GM12878 (cell line): ENCODE measurements at places on chromosomes 12 and 14. TPM values are rescaled to one million over a fixed set of nuclear protein-coding genes. Genes with fewer than 3 reads are reported as not detected.

Gene MYF6
- total RNA-seq: not detected in 2 replicates

Gene SYCP3
- total RNA-seq: 0.05 and 0.28 TPM in 2 replicates

GRCh38 chr14:68922201-68922621 is 56.9 kb downstream of the ACTN1 start:
- H3K4me1 ChIP-seq: no peaks in the 10 kb centered on the region
- no peak overlapping the region for H3K27ac ChIP-seq
- peaks cover 1% of the 10 kb centered on the region; the same call in 1 of the 2 replicates for H3K36me3 ChIP-seq
- no peak for DNase-seq
- no peaks in the 10 kb centered on the region for H3K27me3 ChIP-seq

GRCh38 chr14:106826833-106827369 is 1300.5 kb downstream of the TMEM121 start:
- no peaks in the 10 kb centered on the region; the same call in 1 of the 2 replicates for H3K27me3 ChIP-seq

DNA sequence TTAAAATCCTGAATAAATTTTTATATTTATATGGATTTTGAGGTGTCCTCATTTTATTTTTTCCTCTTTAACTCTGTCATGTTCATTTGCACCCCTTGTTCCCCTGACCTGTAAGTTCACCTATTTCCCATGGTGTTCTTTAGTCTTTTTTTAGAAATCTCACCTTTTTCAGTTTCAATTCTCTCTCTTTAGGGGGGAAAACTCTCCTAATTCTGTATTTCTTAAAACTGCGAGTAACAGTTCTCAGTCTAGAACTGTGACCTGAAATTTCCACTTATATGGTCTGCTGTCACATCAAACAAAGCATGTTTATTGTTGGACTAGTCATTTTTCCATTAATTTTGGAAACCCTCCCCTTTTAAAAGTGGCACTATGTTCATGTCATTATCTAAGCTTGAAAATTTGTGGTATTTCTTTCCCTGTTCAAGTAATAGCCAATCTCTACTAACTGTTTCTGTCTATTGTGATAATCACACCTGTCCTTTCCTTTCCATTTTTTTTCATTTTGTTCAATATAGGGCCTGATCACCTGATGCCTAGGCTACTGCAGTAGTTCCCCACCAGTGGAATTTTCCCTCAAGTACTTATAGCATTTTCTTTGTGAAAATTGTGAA is 14.0 kb upstream of the FBXO33 start:
- no peaks in the 10 kb centered on the region; the same call in 1 of the 2 replicates for H3K36me3 ChIP-seq
- H3K4me1 ChIP-seq: peaks cover 48% of the 10 kb centered on the region
- no peaks in the 10 kb centered on the region for H3K27me3 ChIP-seq
- H3K4me3 ChIP-seq: peak overlapping the region; percentile 41; the same call in 1 of the 2 replicates
- H3K27ac ChIP-seq: peak overlapping the region; percentile 79
- DNase-seq: no peak

DNA sequence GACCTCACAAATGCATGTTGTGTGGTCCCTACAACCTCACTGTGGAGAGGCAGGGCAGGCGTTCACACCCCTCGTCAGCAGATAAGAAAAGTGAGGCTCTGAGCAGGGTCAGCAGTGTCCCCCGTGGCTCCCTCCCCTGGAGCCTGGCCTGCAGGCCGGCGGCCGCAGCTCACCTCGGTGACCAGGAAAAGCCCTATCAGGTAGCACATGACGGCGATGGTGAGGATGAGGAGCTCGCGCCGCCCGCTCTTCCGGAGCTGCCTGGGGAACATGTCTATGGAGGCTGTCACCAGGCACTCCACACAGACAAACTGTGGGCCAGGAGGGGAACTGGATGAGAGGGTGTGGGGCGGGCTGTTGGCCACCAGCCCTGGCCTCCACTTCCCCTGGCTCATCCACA is 18.0 kb downstream of the SLC6A12 start:
- no peak overlapping the region for H3K27ac ChIP-seq
- H3K36me3 ChIP-seq: no peaks in the 10 kb centered on the region
- no peak for DNase-seq
- no peaks in the 10 kb centered on the region for H3K4me1 ChIP-seq
- H3K27me3 ChIP-seq: peaks cover 2% of the 10 kb centered on the region

DNA sequence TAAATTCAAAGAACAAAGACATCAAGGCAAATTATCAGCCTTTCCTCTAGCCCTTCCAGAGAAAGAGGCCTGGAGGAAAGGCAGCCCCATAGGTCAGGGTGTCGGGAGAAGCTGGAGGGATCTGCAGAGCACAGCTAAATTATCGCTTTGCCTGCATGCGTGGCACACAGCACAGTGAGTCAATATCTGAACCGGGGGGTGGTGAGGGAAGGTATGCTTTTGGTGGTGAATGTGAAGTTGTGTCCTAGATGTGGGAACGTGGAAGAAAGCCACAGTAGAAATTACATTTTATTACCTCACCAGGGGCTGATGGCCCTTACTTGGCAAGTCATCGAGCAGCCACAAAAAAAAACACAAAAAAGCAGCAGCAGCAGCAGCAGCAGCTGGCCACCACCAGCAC is 243.2 kb downstream of the EGLN3 start:
- H3K4me1 ChIP-seq: no peaks in the 10 kb centered on the region
- no peaks in the 10 kb centered on the region for H3K36me3 ChIP-seq
- H3K4me3 ChIP-seq: no peak overlapping the region
- no peak overlapping the region for H3K27ac ChIP-seq
- H3K27me3 ChIP-seq: 0 out of 2 replicates have a peak, but pooled peaks cover 3% of the 10 kb centered on the region

- peaks cover 44% of the 10 kb centered on the region for H3K4me1 ChIP-seq
- no peaks in the 10 kb centered on the region for H3K36me3 ChIP-seq
- no peaks in the 10 kb centered on the region for H3K27me3 ChIP-seq
- peak overlapping the region; percentile 94 for H3K27ac ChIP-seq
- 0 out of 2 replicates have a peak overlapping the region, but pooled peaks have one; percentile 6 for H3K4me3 ChIP-seq
These were observed 19.7 kb upstream of the DUSP16 start for GRCh38 chr12:12582193-12582881.

- H3K27ac ChIP-seq: no peak overlapping the region
- H3K27me3 ChIP-seq: peaks cover 4% of the 10 kb centered on the region; the same call in 1 of the 2 replicates
- no peak for DNase-seq
- H3K4me3 ChIP-seq: no peak overlapping the region
- peaks cover 5% of the 10 kb centered on the region; the same call in 1 of the 2 replicates for H3K4me1 ChIP-seq
These were observed 68.9 kb downstream of the CMKLR1 start for GRCh38 chr12:108270035-108270848.

DNA sequence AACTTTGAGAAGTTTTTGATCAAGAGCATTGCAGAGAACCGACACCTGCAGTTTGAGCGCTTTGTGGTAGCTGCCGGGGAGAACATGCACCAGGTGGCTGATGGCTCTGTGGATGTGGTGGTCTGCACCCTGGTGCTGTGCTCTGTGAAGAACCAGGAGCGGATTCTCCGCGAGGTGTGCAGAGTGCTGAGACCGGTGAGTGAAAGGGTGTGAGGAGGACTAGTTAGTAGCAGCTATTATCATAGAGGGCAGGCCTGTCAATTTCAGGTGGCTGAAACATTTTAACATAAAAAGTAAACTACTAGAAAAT is 27.0 kb upstream of the HIGD1C start:
- H3K36me3 ChIP-seq: no peaks in the 10 kb centered on the region
- peaks cover 26% of the 10 kb centered on the region for H3K4me1 ChIP-seq
- no peak overlapping the region for H3K27ac ChIP-seq
- peak overlapping the region; percentile 60 for H3K4me3 ChIP-seq
- no peaks in the 10 kb centered on the region for H3K27me3 ChIP-seq
- DNase-seq: no peak

- no peaks in the 10 kb centered on the region for H3K4me1 ChIP-seq
- no peaks in the 10 kb centered on the region for H3K36me3 ChIP-seq
- no peak overlapping the region for H3K27ac ChIP-seq
- H3K4me3 ChIP-seq: no peak overlapping the region
- DNase-seq: no peak
These were observed 75.6 kb downstream of the PPM1H start for GRCh38 chr12:62859321-62859737.

- H3K4me1 ChIP-seq: no peaks in the 10 kb centered on the region
- no peak for DNase-seq
- no peak overlapping the region for H3K27ac ChIP-seq
- no peak overlapping the region for H3K4me3 ChIP-seq
These were observed 110.8 kb upstream of the SRRM4 start for GRCh38 chr12:118870551-118870950.

Gene VRK1
- 58.0 and 63.0 TPM in 2 replicates for total RNA-seq

- no peak overlapping the region for H3K27ac ChIP-seq
- H3K27me3 ChIP-seq: no peaks in the 10 kb centered on the region
- H3K4me1 ChIP-seq: peaks cover 7% of the 10 kb centered on the region
- H3K4me3 ChIP-seq: no peak overlapping the region
- no peak for DNase-seq
These were observed 104.5 kb downstream of the TMEM30B start for GRCh38 chr14:61176686-61177085.

DNA sequence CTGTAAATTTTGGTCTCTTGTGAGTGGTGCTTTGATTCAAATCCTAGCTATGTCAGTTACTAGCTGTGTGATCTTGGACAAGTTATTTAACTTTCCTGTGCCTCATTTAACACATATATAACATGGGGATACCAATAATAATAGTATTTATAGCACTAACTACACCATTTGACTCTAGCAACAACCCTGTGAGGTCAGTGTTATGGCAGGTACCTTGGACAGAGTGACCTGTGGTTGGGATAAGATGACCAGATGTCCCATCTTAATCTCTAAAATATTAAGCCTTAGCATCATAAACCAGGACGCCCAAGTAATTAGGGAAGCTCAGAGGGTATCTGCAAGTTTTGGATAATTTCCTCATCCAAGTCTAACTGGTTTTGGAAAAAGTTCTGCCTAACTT is 73.7 kb downstream of the NDUFA12 start:
- H3K27ac ChIP-seq: no peak overlapping the region
- DNase-seq: no peak
- H3K4me1 ChIP-seq: no peaks in the 10 kb centered on the region
- no peaks in the 10 kb centered on the region for H3K36me3 ChIP-seq
- H3K4me3 ChIP-seq: no peak overlapping the region
